Stimulated activated CD4-positive, alpha-beta T cell treated with anti-CD3 and anti-CD28 coated beads, Interleukin-1b, Interleukin-23, amount 100 ng/mL, for 48 hours (primary cell): ENCODE measurements at places on chromosomes 1 and 21.

GRCh38 chr1:1121611-1122077 lies 5.8 kb upstream of the C1orf159 start:
- DNase-seq, result no peak

- no peak for DNase-seq
Measured at GRCh38 chr1:111399792-111400610, 27.5 kb downstream of the OVGP1 start.

GRCh38 chr1:99657213-99658030 lies 11.5 kb downstream of the PALMD start:
- no peak for DNase-seq

DNA sequence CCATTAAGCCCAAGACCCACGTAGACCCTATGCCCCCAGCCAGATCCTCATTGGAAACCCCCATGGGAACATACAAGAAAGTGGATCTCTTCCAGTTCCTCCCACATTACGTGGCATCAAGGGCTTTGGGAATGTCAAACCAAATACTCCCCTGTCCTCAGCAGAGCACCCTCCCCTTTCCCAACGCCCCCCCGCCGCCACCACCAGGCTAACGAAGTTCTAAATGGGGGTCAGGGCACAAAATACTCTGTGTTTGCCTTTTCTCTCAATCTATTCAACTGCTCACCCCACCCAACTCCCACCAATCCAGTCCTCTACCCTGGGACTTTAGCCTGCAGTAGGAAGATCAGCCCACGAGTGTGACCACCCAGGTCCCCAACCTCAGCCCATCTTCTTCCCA lies 24.5 kb downstream of the NEK2 start:
- DNase-seq, result no peak

- DNase-seq, result no peak
Measured at GRCh38 chr1:72516826-72517225, 234.5 kb upstream of the NEGR1 start.

GRCh38 chr1:89295187-89295586 lies 22.5 kb upstream of the GBP5 start:
- no peak for DNase-seq

DNA sequence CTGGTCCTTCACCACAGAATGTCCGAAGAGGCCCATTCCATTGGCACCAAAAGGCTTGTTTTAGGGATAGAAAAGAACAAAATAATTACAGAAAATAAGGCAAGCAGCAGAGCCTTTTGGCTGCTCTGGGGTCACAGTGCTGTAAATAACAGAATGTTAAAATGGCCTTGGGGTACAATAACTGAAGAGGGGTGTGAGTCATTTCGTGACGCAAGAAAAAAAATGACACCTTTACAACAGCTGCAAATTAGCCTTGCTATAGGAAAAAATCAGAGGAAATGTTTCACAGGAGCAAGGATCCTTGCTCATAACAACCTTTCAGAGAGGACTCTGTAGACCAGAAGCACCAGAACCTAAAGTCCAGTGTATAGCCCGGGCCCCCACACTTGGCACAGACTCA lies 483.4 kb downstream of the OMA1 start:
- DNase-seq, result no peak

DNA sequence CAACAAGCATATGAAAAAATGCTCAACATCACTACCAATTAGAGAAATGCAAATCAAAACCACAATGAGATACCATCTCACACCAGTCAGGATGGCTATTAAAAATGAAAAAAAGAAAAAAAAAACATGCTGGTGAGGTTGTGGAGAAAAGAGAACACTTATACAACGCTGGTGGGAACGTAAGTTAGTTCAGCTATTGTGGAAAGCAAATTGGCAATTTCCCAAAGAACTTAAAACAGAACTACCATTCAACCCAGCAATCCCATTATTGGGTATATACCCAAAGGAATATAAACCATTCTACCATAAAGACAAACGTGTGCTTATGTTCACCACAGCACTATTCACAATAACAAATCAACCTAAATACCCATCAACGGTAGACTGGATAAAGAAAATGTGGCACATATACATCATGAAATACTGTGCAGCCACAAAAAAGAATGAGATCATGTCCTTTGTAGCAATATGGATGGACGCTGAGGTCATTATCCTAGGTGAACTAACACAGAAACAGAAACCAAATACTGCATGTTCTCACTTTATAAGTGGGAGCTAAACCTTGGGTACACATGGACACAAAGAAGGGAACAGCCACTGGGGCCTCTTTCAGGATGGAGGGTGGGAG lies 49.5 kb downstream of the LYST start:
- no peak for DNase-seq

GRCh38 chr1:204417074-204417997 lies 5.7 kb upstream of the PPP1R15B start:
- DNase-seq, result peak; percentile 48

DNA sequence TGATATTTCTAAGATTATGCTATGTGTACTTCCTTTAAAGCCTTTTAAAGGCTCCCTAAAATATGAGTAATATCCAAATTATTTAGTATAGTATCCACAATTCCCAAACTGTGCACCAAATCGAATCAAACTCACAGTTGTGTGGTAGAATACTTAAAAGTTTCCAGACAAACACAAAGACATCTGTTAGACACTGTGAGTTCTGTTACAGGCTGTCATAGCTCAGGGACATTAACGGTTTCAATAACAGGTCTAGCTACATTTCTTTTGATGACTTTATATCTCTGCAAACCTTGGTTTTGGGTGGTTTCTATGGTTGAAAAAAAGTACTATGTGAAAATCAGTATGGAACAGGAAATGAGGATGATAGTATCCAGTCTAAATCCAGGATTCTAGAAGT lies 36.9 kb upstream of the NEK7 start:
- no peak for DNase-seq

DNA sequence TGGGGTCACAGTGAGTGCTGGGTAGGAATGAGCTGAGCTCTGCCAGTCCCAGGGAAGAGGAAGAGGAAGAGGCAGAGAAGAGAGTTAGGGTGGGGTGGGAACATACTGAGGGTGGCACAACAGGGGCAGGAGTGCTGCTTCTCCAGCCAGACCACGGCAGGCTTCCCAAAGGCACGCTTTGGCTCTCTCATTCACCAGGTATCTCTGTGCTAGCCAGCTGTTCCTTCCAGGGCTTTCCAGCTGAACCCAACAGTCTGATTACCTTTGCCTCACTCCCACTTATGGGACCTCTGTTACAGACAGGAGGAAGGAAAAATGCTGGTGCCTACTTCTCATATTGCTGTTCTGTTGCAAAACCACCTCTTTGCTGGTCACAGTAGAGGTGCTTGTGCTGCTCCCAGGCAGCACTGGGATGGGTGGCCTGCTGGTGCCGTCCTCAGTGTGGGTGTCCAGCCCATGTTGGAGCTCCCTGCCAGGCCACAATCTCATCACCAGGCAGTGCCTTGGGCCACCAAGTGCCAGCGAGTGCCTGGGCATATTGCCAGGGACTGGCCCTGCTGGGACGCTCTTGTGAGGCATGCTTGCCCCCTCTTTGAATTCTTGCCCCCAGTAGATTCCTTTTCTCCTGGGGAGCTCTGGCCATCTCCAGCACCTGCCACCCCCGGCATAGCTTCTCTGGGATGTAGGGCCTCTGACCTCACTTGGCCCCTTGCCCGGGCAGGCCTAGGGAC lies 2.1 kb downstream of the ADORA1 start:
- DNase-seq, result no peak

GRCh38 chr1:228933753-228934152 lies 198.5 kb downstream of the RHOU start:
- no peak for DNase-seq

GRCh38 chr1:45456531-45456930 lies 34.4 kb downstream of the TESK2 start:
- DNase-seq, result no peak

- DNase-seq, result no peak
Measured at GRCh38 chr1:12153181-12153785, 13.5 kb upstream of the TNFRSF1B start.

- DNase-seq, result no peak
Measured at GRCh38 chr1:46401154-46401913, 7.2 kb downstream of the FAAH start.
